Upper lobe of right lung (tissue), 1 donor: ENCODE measurements at places on chromosomes 6 and 20. TPM values are rescaled to one million over a fixed set of nuclear protein-coding genes. Genes with fewer than 3 reads are reported as not detected.

SEL1L2 gene
- not detected for total RNA-seq

PRR18 gene
- total RNA-seq: not detected

- DNase-seq: no peak
These were observed 18.5 kb downstream of the RPP21 start for GRCh38 chr6:30363459-30363858.

TXLNB gene
- total RNA-seq: 1.3 TPM

PMEPA1 gene
- total RNA-seq: 49.1 TPM

GRCh38 chr6:141552463-141552862 lies 580.3 kb upstream of the GJE1 start:
- DNase-seq: no peak

DNA sequence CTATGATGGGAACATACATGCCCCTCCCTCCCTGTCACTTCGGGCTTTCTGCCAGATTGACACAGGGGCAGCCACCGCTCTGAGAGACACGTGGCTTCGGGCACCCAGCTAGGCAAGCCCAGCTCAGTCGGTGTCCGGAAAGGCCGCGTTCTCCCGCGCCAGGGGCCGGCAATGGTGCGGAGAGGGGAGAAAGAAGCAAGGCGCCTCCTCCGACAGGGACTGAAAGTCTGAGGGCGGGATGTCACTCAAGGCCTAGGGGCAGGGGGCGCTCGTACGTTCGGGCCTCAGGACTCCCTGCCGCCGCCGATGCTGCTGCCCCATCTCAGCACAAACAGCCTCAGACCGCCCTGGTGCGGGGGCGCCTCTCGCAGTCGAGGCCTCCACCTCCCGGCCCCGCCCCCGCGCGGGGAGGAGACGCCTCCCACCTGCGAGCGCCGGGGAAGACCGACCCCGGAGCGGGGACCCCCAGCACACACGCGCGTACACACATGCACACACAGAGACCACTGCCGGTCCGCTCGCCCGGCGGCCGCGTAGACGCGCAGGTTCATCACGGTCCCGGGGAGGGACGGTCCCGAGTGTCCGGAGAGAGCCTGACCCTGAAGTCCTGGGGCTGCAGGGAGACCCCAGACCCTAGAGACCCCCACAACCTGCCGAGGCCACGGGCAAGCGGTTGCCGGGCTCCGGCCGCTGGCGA lies 1.9 kb downstream of the GRM4 start:
- peak; percentile 62 for DNase-seq

CYP39A1 gene
- 7.8 TPM for total RNA-seq

SOX18 gene
- 135 TPM for total RNA-seq

GRCh38 chr6:110589865-110590513 lies 113.6 kb upstream of the SLC22A16 start:
- DNase-seq: no peak

DNA sequence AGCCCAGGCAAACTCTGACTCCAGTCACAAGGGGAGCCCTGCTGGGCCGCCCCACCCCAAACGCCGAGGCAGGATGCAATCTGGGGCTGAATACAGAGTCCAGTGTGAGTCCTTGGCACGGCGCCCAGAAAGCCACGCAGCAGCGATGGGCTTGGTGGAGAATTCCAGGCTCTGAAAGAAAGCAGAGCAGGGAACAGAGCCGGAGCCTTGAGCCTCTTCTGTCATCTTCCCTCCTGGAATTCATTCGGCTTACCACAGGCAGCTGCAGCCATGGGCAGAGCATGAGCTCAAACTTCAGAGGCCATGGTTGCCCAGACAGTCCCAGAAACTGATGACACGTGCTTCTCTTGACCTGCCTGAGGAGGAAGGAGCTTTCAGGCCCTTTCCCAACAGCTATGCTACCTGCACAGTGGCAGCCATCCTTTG lies 441.1 kb upstream of the JARID2 start:
- DNase-seq: peak; percentile 77

- DNase-seq: no peak
These were observed 178.6 kb downstream of the PDE7B start for GRCh38 chr6:136030131-136030530.

SLC32A1 gene
- total RNA-seq: not detected

LAMP5 gene
- total RNA-seq: 0.49 TPM

CD24 gene
- total RNA-seq: 63.6 TPM

DNA sequence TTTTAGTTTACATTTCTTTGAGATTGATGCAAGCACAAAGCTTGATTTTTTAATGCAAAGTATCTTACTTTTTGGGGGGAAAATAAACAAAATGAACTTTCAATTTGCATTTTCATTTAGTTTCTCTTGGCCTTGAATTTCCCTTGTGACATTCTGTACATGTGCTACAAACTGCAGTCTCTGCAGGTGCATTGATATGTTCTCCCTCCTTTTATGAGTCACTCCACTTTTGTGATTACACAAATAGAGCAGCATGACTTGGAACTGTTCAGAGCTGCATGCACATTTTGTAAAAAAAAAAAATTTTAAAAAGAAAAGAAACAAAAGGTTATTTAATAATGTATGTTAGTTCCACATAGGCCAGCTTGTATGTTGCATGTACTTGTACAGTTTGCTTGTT lies 220.0 kb upstream of the KCNQ5 start:
- no peak for DNase-seq

PLCB1 gene
- 12.4 TPM for total RNA-seq

TNF gene
- 2.4 TPM for total RNA-seq

- no peak for DNase-seq
These were observed 51.0 kb downstream of the SSR1 start for GRCh38 chr6:7261852-7262461.

SIRPD gene
- 0.78 TPM for total RNA-seq

DNA sequence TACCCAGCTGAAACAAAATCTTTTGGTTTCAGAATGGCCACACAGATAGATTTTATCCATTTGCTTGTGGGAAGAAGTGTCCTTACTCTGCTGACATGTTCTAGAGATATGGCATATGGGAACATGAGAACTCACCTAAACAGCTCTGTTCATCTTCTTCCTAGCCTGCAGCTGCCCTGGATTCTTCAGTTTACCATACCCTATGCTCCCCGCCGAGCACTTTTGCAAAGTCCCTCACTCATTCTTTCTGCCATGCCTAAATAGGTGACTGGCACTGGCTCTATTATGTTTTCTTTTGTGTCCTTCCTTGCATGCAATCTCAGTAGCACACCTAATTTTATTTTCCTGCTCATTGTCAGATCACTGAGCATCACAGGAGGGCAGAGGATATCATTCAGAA lies 293.7 kb upstream of the RSPO3 start:
- DNase-seq: no peak
